ENCODE measurements at places on chromosomes 2 and 18. TPM values are rescaled to one million over a fixed set of nuclear protein-coding genes. Genes with fewer than 3 reads are reported as not detected.

The ANKRD39 gene
- 6.3 TPM for total RNA-seq

The SERPINB3 gene
- total RNA-seq: not detected

The ANKRD44 gene
- total RNA-seq: 8.1 TPM

The FAM161A gene
- 1.1 TPM for total RNA-seq
